ENCODE measurements at places on chromosomes 12 and 14.

DNA sequence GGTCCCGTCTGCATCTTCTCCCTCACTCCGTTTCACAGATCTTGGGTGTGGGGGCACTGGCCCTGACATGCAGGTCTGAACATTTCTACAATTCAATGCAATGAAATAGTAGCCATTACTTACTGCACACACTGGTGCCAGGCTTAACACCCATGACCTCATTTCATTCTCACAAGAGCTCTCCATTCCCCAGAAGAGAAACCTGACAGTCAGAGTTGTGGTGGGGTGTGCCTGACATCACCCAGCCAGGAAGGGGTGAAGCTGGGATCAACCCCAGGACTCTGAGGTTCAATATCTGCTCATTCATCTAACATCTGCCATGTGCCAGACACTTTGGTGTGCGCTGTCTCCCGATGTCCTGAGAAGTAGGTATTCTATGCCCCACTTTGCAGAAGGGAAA, 34.7 kb downstream of the MVK start:
- no peak for DNase-seq

DNA sequence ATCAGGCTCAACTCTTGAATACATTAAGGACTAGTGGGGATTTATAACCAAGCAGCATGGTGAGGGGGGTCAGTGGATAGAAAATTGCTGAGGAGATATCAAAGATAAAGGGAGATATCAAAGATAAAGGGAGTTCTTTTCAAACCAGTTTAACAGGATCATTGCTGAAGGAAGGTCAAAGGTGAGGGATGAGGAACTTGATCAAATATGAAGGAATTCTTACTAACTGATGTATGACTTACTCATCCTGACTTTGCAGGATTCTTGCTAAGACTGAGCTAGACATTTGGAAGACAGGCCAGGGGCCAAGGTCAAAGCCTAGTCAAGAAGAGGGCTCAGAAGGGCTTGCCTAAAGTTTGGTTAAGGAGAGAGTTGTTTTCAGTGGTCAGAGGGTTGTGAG, 4.8 kb downstream of the ABHD4 start:
- no peak for DNase-seq

GRCh38 chr12:3741882-3742672, 10.8 kb downstream of the CRACR2A start:
- DNase-seq = no peak

- no peak for DNase-seq
These were observed 6.0 kb downstream of the HDAC7 start for GRCh38 chr12:47813511-47814196.

DNA sequence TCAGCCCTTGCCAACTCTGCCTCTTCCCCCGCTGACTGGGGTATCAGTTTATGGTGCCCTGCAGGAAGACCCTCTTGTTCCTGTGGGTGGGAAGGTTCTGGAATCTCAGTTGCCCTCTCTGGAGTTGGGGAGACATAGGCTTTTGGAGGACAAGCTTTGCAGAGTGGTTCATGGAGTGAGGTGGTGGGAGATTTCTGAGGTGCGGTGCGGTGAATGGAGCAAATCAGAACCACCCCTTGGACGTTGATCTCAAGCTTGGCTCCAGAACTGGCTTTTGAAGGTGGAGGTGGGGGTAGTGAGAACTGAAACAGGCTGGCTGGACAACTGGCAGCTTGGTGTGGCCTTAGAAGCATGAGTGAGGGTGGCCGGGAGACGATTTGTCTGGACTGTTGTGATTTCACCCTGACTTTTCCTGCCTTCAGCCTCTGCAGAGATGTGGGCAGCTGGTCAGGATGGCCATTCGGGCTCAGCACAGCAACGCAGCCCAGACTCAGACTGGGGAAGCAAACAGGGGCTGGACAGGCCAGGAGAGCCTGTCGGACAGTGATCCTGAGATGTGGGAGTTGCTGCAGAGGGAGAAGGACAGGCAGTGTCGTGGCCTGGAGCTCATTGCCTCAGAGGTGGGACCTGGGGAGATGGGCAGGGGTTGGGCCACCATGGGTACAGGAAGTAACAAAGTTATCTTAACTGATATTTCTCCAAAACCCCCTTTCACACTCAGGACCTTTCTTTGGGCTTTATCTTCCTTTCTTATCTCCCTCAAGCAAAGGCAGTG, 1.1 kb downstream of the SHMT2 start:
- no peak for DNase-seq

DNA sequence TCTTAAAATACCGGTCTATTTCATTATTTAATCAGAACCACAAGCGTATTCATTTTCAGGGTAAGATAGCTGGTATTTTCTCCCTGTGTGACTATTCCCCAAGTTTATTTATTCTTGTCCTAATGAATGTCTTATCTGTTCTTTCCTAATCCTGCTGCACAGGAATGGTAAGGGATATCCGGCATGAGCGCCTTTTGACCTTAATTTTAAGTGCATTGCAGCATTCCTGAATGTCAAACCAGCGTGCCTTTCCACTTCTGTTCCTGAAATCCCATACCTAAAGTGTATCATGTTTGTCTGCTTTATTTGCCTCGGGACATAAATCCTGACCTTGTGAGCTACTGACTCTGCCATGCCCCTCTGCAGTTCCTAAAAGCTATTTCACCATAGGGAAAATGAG, 1713.2 kb upstream of the FLRT2 start:
- no peak for DNase-seq

- DNase-seq = no peak
These were observed 2.6 kb downstream of the ACSS3 start for GRCh38 chr12:81080431-81080983.

DNA sequence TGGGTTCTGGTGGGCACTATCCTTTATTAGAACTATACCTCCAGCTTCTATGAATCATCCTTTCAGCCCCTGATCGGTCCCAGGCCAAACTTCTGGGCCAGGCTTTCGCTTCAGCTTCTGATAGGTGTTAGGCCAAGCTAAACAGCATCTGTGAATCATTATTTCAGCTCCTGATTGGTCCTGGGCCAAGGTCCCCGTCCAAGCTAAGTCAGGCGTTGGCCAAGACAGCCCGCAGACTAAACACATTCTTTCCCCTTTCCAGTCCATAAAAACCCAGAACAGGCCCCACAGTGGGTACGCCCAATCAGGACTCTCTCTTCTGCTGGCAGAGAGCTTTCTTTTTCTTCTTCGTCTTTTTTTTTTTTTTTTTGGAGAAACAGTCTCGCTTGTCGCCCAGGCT, 1808.9 kb upstream of the SEL1L start:
- DNase-seq = no peak

- no peak for DNase-seq
These were observed 10.1 kb upstream of the RPS6KA5 start for GRCh38 chr14:91070572-91070971.

All from stimulated activated CD4-positive, alpha-beta T cell treated with anti-CD3 and anti-CD28 coated beads, Interleukin-1b, Interleukin-23, amount 100 ng/mL, for 4 hours (primary cell).